ENCODE measurements at places on chromosomes 16 and 17.

DNA sequence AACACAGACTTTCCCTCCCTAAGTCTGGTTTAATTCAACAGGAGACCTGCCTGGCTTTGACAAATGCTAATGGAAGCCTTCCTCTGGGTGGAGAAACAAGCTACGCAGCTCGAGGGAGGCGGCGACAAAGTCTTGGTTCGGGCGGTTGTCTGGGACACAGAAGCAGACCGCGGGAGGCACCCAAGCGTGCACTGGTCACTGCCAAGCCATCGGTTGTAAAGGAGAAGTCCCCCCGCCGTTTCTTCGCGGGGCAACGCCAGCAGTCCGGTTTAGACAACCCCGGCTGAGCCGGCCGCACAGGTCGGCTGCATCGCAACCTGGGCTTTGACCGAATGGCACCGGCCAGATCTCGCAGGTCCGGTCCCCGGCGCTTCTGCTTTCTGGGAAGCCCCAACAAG is 586 bp downstream of the GLYR1 start:
- peak; percentile 54 for DNase-seq

- no peak for DNase-seq
Measured at GRCh38 chr17:7367083-7367482, 12.1 kb downstream of the TMEM95 start.

- no peak for DNase-seq
Measured at GRCh38 chr17:50903604-50904517, 37.7 kb upstream of the TOB1 start.

- DNase-seq = peak; percentile 87
Measured at GRCh38 chr17:78117027-78117981, 11.3 kb downstream of the TMC6 start.

- DNase-seq = no peak
Measured at GRCh38 chr17:55062921-55063320, 94.4 kb downstream of the STXBP4 start.

DNA sequence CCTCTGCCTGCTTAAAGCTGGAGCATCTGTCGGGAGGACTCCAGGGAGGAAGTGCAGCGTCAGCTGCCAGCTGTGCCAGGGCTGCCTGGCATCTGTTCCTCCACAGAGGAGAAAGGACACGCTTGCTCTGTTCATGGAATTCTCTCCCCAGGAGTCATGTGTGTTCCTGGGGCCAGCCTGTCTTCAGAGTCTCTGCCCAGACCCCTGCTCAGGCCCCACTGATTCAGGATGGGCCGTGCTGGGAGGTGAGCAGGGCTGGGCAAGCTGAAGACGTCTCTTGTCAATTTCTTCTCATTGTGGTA is 24.2 kb downstream of the CRISPLD2 start:
- no peak for DNase-seq

- peak; percentile 84 for DNase-seq
Measured at GRCh38 chr16:66894948-66895688, 14.8 kb downstream of the PDP2 start.
